ENCODE measurements at places on chromosomes 13 and 19. TPM values are rescaled to one million over a fixed set of nuclear protein-coding genes. Genes with fewer than 3 reads are reported as not detected.

DNA sequence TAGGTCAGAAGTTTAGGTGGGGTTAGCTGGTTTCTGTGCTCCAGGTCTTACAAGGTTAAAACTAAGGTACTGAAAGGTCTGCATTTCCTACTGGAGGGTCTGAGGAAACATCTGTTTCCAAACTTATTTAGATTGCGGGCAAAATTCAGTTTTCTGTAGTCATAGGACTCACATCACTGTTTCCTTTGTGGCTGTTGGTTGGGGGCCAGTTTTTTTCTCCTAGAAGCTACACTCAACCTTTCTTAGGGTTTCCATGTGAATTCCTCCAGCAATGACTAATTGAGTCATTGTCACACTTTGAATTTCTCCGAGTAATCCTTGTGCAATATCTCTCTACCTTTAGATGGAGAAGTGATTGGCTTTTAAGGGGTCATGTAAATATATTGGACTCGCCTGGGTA lies 773.4 kb upstream of the SLITRK1 start:
- H3K27ac ChIP-seq: no peak overlapping the region
- H3K36me3 ChIP-seq: no peaks in the 10 kb centered on the region
- no peak overlapping the region for H3K4me3 ChIP-seq
- no peaks in the 10 kb centered on the region for H3K27me3 ChIP-seq
- DNase-seq: no peak

CEACAM8 gene
- polyA plus RNA-seq: not detected

DNA sequence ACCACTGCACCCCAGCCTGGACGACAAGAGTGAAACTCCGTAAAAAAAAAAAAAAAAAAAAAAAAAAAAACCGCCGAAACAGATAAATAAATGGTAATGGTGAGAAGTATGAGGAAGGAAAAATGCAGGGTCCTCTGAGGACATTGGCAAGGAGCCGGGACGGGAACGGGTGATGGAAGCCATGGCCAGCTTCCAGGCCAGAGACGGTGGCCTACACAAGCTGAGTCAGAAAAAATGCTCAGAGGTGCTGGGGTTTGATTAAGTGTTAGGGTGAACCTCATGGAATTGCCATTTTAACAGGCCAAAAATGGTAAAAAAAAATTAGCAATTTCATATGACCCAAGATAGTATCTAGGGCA lies 866 bp upstream of the ZSWIM4 start:
- H3K4me3 ChIP-seq: peak overlapping the region; percentile 96
- peak overlapping the region; percentile 98 for H3K27ac ChIP-seq
- DNase-seq: no peak
- peaks cover 34% of the 10 kb centered on the region for H3K4me1 ChIP-seq
- H3K27me3 ChIP-seq: peaks cover 14% of the 10 kb centered on the region

LGALS14 gene
- not detected for polyA plus RNA-seq

DNA sequence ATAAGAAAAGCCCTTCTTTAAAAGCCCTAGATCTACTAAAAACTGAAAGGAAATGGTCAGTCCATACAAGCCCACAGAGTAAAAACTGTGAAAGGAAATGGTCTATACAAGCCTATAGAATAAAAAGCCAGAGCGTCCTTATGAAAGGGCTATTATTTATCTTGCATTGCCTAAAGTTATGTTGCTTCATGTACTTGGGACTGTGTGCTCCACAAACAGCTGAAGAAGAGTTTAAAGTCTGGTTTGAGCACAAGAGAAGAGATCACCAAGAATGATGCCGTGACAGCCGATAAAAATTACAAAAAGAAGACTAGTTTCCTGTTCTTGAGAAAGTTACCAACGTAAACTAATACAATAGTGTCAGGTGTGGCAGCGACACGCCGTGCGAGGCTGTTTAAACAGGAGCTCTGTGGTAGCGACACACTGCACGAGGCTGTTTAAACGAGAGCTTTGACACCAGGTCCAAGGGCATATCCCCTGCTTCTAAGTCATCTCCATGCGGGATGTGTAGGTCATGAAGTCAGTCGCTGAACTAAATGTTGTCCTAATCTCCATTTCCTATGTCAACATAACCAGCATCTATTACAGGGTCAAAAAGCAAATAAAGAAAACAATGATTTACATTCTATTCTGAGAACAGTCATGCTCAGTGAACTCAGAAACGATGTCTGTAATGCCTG lies 24.9 kb downstream of the PCID2 start:
- H3K4me3 ChIP-seq: peak overlapping the region; percentile 58
- H3K27me3 ChIP-seq: peaks cover 27% of the 10 kb centered on the region
- peaks cover 92% of the 10 kb centered on the region for H3K4me1 ChIP-seq
- H3K27ac ChIP-seq: peak overlapping the region; percentile 87

ZNF420 gene
- polyA plus RNA-seq: 18.6 TPM

DNA sequence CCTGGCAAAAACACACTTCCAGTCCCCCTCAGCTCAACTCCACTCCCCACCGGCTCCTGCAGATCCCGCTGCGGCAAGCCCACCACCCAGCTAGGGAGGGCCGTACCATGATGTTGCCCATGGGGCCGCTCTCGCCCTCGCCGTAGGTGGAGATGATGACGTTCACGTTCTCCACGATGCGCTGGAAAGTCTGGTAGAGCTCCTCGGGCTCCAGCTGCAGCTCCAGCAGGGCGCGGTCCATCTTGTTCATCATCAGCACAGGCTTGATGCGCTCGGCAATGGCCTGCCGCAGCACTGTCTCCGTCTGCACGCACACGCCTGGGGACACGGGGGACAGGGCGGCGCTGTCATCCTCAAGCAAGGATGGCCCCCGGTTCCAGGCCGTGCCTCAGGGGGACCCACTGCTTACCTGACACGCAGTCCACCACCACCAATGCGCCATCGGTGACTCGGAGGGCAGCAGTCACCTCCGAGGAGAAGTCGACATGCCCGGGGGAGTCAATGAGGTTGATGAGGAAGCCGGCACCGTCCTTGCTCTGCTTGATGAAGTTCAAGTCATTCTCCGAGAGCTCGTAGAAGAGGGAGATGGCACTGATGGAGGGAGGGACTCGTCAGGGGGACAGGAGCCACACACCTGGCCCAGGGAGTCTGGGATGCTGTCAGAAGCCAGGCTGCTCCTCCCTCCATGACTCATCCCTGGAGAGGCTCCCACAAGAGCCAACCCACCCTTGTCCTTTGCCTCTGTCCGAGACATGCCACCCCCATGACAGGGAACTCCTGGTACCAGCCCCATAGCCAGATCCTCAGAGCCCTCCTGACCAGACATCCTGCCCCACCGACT lies 2.3 kb downstream of the EEF2 start:
- H3K36me3 ChIP-seq: peaks cover 16% of the 10 kb centered on the region
- peaks cover 53% of the 10 kb centered on the region for H3K27me3 ChIP-seq
- peak overlapping the region; percentile 77 for H3K27ac ChIP-seq

DNA sequence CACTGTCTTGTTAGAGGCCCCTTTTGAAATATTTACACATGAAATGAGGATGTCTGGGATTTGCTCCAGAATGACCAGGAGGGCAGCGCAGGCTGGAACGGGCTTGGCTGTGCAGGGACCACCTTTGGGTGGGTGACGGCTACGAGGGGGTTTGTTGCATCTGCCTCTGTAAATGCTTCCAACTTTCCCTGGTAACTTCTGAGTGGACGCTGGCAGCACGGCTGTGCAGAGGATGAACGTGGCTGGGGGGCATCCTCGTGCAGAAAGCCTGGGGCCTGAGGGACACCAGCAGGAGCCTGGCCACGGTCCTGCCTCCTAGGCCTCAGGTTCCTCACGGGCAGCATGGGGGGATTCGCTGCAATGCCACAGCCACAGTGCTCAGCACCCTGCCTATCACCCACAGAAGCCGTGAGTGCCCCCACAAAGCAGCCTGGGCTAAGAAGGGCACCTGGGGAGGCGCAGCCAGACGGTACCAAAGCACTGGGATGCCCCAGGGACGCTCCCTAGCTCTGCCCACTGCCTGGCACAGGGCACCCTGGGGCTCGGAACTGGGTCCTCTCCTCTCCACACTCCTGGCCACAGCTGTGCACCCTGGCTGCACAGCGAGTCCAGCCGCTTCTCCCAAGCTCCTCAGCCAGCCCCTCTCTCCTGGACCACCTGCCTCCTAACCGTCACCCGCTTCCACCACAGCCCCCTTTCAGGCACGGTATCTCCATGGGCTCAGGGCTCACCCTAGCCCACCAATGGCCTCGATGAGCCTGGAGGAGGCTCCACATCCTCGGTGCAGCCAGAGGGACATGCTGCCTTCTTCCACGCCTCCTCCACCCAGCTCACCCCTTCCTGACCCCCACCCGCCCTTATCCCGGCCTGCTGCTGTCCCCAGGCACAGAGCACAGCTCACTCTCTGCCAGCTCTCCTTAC lies 44.5 kb downstream of the MLLT1 start:
- no peaks in the 10 kb centered on the region for H3K27me3 ChIP-seq
- no peak overlapping the region for H3K27ac ChIP-seq
- H3K4me3 ChIP-seq: no peak overlapping the region
- H3K36me3 ChIP-seq: no peaks in the 10 kb centered on the region
- peaks cover 59% of the 10 kb centered on the region for H3K4me1 ChIP-seq

DNA sequence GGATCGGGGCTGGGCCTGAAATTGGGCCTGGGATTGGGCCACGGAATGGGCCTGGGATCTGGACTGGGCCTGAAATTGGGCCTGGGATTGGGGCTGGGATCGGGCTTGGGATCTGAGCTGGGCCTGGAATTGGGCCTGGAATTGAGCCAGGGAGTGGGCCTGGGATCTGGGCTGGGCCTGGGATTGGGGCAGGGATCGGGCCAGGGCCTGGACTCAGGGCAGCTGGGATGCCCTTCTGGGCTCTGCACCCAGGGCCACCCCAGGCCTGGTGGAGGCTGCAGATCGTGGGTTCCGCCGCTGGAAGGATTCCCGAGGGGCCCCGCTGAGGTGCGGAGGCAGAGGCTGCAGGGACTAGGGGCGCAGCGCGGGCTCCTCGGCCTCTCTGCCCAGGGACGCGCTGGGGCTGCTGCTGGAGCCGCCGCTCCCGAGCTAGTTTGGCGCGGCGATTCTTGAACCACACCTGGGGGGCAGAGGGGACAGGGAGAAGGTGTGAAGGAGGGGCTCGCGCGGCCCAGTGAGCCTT lies 1.8 kb downstream of the TPRX1 start:
- no peak overlapping the region for H3K4me3 ChIP-seq
- H3K4me1 ChIP-seq: no peaks in the 10 kb centered on the region
- peaks cover 2% of the 10 kb centered on the region for H3K27me3 ChIP-seq
- DNase-seq: no peak
- H3K27ac ChIP-seq: no peak overlapping the region
- peaks cover 4% of the 10 kb centered on the region for H3K36me3 ChIP-seq

- H3K27me3 ChIP-seq: no peaks in the 10 kb centered on the region
- no peak for DNase-seq
- no peak overlapping the region for H3K27ac ChIP-seq
- no peaks in the 10 kb centered on the region for H3K4me1 ChIP-seq
These were observed 772.5 kb upstream of the SLITRK1 start for GRCh38 chr13:84654654-84655275.

- H3K4me1 ChIP-seq: no peaks in the 10 kb centered on the region
- peaks cover 14% of the 10 kb centered on the region for H3K36me3 ChIP-seq
- H3K27ac ChIP-seq: no peak overlapping the region
- H3K4me3 ChIP-seq: no peak overlapping the region
These were observed 85.6 kb upstream of the KLF5 start for GRCh38 chr13:72973234-72973633.

DNA sequence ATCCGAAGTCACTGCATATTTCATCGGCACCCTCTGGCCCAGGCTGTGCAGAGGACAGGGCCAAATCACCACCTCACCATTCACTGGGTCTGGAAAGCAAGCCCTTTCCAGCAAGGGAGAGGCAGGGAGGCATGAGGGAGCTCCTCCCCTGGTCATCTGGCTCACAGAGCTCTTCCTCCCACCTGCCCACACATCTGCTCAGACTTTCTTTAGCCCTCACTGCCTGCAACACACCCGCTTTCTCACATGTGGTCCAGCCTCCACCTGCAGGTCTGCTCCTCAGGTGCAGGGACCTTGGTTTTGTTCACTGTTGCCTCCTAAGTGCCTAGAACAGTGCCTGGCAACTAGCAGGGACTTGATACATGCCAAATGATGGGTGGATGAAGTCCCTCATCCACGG lies 21.0 kb upstream of the SLC35E1 start:
- H3K4me1 ChIP-seq: peaks cover 70% of the 10 kb centered on the region
- DNase-seq: no peak
- peak overlapping the region; percentile 82 for H3K4me3 ChIP-seq
- H3K27ac ChIP-seq: no peak overlapping the region
- no peaks in the 10 kb centered on the region for H3K36me3 ChIP-seq

VRK3 gene
- polyA plus RNA-seq: 116 TPM

DNA sequence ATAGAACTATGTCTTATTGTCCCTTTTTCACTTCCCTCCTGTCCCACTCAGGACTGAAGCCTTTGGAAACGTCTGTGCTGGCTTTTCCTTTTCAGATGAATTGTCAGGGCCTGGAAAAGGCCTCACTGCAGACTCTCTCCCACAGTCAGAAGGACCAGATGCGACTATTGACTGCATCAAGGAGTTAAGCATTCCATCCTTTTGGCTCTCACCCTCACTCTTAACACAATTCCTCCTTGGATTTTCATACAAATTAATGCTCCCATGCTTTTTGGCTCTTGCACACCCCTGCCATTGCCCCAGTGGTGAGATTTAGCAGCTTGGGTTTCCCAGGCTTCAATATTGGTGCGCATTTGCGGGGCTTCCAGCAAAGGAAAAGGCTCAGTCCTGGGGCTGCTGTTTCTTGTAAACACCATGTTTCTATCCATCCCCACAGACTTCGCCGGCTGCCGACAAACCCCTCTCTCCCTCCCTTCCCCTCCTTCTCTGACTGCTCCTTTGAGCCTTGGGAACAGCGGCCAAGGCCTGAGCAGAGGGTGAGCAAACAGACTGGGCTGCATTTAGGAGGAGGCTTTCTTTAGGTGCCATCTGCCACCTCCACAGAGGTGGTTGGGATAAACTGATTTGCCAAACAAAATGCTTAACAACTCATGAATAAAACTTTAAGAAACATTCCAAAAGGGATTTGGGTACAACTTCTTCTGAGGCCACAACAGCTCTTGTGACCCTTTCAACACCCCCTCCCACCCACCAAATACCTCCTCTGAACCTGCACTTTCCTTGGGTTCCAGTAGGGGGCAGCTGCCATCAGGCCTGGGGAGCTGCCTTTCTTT lies 48.6 kb upstream of the PCDH8 start:
- H3K4me1 ChIP-seq: no peaks in the 10 kb centered on the region
- H3K27me3 ChIP-seq: no peaks in the 10 kb centered on the region
- no peak overlapping the region for H3K4me3 ChIP-seq
- H3K36me3 ChIP-seq: no peaks in the 10 kb centered on the region

- peaks cover 14% of the 10 kb centered on the region for H3K36me3 ChIP-seq
- no peaks in the 10 kb centered on the region for H3K27me3 ChIP-seq
- H3K27ac ChIP-seq: no peak overlapping the region
- H3K4me3 ChIP-seq: no peak overlapping the region
These were observed 30.3 kb upstream of the CACTIN start for GRCh38 chr19:3656747-3657394.

GRCh38 chr13:33286128-33286527 lies 573 bp upstream of the STARD13 start:
- no peak overlapping the region for H3K27ac ChIP-seq
- DNase-seq: no peak
- H3K4me1 ChIP-seq: peaks cover 9% of the 10 kb centered on the region
- H3K36me3 ChIP-seq: no peaks in the 10 kb centered on the region
- H3K27me3 ChIP-seq: peaks cover 6% of the 10 kb centered on the region

KLK14 gene
- not detected for polyA plus RNA-seq

GRCh38 chr19:4722671-4723594 lies 709 bp downstream of the DPP9 start:
- H3K27me3 ChIP-seq: peaks cover 24% of the 10 kb centered on the region
- peaks cover 3% of the 10 kb centered on the region for H3K36me3 ChIP-seq
- peak; percentile 29 for DNase-seq
- H3K4me3 ChIP-seq: peak overlapping the region; percentile 82
- H3K27ac ChIP-seq: peak overlapping the region; percentile 97
- H3K4me1 ChIP-seq: peaks cover 41% of the 10 kb centered on the region

GRCh38 chr13:47621931-47622330 lies 379.1 kb downstream of the SUCLA2 start:
- H3K36me3 ChIP-seq: no peaks in the 10 kb centered on the region
- no peaks in the 10 kb centered on the region for H3K27me3 ChIP-seq
- H3K4me1 ChIP-seq: no peaks in the 10 kb centered on the region
- no peak overlapping the region for H3K4me3 ChIP-seq
